ENCODE measurements at places on chromosomes 13 and 19. TPM values are rescaled to one million over a fixed set of nuclear protein-coding genes. Genes with fewer than 3 reads are reported as not detected.

MBD3L2 gene
- not detected for total RNA-seq

DNA sequence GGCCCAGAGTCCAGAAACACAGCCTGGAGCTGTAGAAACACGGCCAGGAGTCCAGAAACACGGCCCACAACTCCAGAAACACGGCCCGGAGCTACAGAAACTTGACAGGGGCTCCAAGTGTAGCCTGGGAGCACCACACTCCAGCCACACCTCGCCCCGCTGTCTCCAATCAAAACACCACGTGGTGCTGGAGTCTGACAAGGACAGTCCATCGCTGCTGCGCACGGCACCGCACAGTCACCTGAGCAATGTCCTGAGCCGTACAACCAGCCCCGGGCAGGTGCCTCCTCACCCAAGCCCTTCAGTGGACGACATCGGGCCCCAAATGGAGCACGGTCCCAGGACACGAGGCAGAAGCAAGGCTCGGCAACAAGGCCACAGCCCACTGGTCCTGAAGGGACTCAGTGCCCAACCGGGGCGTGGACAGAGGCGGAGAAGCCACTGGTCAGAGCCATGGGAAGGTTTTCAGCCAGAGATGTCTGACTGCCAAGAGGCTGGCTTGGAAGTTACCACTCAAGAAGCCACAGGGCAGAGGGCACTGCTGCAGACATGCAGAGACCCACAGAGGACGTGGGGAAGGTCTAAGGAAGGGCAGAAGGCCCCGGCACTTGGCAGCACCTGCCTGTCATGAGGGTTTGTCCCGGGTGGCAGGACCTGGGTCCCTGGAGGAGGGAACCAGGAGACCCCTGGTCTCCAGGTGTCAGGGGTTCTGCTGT lies 19.7 kb upstream of the PLPP2 start:
- H3K27ac ChIP-seq = no peak overlapping the region
- no peaks in the 10 kb centered on the region for H3K36me3 ChIP-seq
- H3K4me1 ChIP-seq = no peaks in the 10 kb centered on the region
- H3K27me3 ChIP-seq = no peaks in the 10 kb centered on the region
- no peak overlapping the region for H3K4me3 ChIP-seq

DNA sequence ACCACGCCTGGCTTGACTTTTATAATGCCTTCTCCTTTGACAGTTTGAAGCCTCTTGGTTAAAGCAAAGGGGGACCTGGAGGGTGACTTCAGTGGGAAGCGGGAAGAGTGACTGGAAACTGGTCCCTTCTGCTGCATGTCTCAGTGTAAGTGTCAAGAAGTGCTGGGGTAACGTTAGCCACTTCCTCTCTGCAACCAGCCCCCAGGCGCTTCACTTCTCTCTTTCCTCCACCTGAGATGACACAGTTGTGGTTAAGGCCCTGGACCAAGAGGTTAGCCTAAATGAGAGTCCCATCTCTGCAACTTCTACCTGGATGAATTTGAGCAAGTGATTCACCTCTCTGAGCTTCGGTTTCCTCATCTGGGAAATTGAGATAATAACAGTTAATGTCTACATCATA lies 16.3 kb downstream of the LEUTX start:
- no peaks in the 10 kb centered on the region for H3K27me3 ChIP-seq
- no peak overlapping the region for H3K4me3 ChIP-seq
- no peak for DNase-seq
- no peaks in the 10 kb centered on the region for H3K36me3 ChIP-seq

- no peaks in the 10 kb centered on the region for H3K36me3 ChIP-seq
- no peak overlapping the region for H3K27ac ChIP-seq
- no peak overlapping the region for H3K4me3 ChIP-seq
- H3K27me3 ChIP-seq = no peaks in the 10 kb centered on the region
Measured at GRCh38 chr13:91368676-91369440, 21.4 kb downstream of the MIR17HG start.

ATP8A2 gene
- total RNA-seq = 0.64 TPM

DNA sequence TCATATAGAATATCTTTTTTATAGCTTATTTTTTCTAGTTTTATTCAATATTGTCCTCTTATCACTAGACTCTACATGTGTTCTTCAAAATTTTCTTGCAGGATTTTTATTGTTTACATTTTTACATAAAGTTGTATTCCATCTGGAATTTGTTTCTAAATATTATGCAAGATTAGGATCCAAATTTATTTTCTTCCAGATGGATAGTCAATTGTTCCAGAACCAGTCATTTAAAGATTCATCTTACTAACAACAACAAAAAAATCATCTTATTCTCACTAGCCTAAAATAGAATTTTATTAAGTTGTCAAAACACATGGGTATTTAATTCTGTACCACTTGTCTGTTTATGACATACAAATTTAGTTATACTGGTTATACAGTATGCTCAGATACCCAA lies 390.4 kb upstream of the GPC6 start:
- no peak for DNase-seq
- no peak overlapping the region for H3K27ac ChIP-seq

EHD2 gene
- 33.7 TPM for total RNA-seq

- H3K4me3 ChIP-seq = no peak overlapping the region
- H3K36me3 ChIP-seq = no peaks in the 10 kb centered on the region
- H3K4me1 ChIP-seq = no peaks in the 10 kb centered on the region
- H3K27me3 ChIP-seq = no peaks in the 10 kb centered on the region
- no peak overlapping the region for H3K27ac ChIP-seq
Measured at GRCh38 chr13:24214528-24214927, 54.0 kb downstream of the SPATA13 start.

HPN gene
- total RNA-seq = 1.0 TPM

KXD1 gene
- 80.4 TPM for total RNA-seq

LMTK3 gene
- total RNA-seq = 1.7 TPM

SLC27A1 gene
- 4.2 TPM for total RNA-seq

DNA sequence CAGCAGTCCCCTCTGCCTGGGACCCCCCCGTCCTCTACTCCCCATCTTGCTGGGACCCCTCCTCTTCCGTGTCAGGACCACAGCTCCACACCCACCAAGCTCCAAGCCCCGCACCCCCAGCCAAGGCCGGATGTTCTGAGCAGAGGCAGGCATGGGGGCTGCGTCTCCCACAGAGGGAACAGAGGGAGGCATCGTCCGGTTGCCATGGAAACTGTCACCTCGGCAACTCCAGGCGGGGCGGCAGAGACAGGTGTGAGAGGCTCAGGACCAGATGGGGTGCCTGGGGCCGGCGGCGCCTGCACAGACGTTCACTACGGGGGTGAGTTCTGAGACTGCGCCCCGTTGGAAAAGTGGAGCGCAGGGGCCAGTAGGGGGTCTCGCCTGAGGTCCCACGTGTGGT lies 5.4 kb downstream of the RNU6-9 start:
- H3K4me3 ChIP-seq = no peak overlapping the region
- H3K36me3 ChIP-seq = no peaks in the 10 kb centered on the region
- no peak overlapping the region for H3K27ac ChIP-seq
- DNase-seq = no peak
- H3K27me3 ChIP-seq = no peaks in the 10 kb centered on the region

IZUMO4 gene
- total RNA-seq = 2.1 TPM

GRCh38 chr13:35961002-35961401 lies 170.2 kb downstream of the DCLK1 start:
- no peak overlapping the region for H3K4me3 ChIP-seq
- no peak for DNase-seq
- H3K4me1 ChIP-seq = no peaks in the 10 kb centered on the region

CEACAM4 gene
- total RNA-seq = not detected

GRCh38 chr13:46571189-46571908 lies 18.4 kb downstream of the LRCH1 start:
- H3K4me1 ChIP-seq = no peaks in the 10 kb centered on the region
- DNase-seq = no peak
- no peak overlapping the region for H3K4me3 ChIP-seq
- H3K36me3 ChIP-seq = no peaks in the 10 kb centered on the region
- H3K27ac ChIP-seq = no peak overlapping the region

DNA sequence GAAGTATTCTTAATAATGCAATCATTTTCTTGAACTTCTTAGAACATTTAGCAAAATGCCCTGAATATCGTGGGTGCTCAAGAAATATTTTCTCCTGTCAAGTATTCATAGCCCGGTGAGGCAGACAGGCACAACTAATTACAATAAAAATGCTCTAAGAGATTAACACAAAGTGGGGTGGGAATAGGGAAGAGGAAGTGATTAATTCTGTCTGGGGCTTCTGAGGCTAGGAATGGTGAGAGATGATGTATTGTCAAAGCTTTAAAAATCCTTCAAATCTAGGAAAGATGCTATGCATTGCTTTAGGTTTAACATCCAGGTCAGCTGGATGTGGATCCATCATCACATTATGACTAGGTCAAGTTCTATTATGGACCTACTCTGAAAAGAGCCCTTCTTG lies 66.9 kb upstream of the POSTN start:
- no peak overlapping the region for H3K4me3 ChIP-seq
- H3K36me3 ChIP-seq = no peaks in the 10 kb centered on the region
- H3K4me1 ChIP-seq = no peaks in the 10 kb centered on the region
- DNase-seq = no peak
- no peak overlapping the region for H3K27ac ChIP-seq

- no peaks in the 10 kb centered on the region for H3K4me1 ChIP-seq
- H3K36me3 ChIP-seq = no peaks in the 10 kb centered on the region
- no peak overlapping the region for H3K27ac ChIP-seq
Measured at GRCh38 chr13:72851678-72852014, 69.7 kb downstream of the PIBF1 start.

DNA sequence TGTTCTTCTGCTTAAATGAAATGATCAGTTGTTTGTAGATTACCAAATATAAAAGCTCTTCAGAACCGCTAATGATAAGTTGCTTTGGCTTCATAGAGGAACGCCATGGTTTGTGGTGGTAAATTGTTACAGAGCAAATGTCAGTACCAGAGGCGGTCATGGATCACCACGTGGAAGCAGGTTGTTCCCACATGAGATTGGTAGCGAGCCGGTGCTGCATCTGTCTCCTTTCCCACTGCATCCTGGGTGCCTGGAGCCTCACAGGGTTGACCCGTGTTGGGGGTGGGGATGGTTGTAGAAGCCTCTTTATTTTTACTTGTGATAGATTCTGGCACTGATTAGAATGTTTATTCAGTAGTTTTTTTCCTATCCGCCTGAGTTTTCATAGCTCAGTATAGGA lies 14.7 kb downstream of the GARRE1 start:
- no peaks in the 10 kb centered on the region for H3K27me3 ChIP-seq
- no peaks in the 10 kb centered on the region for H3K36me3 ChIP-seq
- peaks cover 9% of the 10 kb centered on the region for H3K4me1 ChIP-seq
- no peak overlapping the region for H3K27ac ChIP-seq
- DNase-seq = no peak

- DNase-seq = peak; percentile 92
- peak overlapping the region; percentile 89 for H3K27ac ChIP-seq
- H3K4me3 ChIP-seq = peak overlapping the region; percentile 34
- peaks cover 10% of the 10 kb centered on the region for H3K4me1 ChIP-seq
Measured at GRCh38 chr19:44723952-44724319, 24.6 kb upstream of the BCL3 start.

DNA sequence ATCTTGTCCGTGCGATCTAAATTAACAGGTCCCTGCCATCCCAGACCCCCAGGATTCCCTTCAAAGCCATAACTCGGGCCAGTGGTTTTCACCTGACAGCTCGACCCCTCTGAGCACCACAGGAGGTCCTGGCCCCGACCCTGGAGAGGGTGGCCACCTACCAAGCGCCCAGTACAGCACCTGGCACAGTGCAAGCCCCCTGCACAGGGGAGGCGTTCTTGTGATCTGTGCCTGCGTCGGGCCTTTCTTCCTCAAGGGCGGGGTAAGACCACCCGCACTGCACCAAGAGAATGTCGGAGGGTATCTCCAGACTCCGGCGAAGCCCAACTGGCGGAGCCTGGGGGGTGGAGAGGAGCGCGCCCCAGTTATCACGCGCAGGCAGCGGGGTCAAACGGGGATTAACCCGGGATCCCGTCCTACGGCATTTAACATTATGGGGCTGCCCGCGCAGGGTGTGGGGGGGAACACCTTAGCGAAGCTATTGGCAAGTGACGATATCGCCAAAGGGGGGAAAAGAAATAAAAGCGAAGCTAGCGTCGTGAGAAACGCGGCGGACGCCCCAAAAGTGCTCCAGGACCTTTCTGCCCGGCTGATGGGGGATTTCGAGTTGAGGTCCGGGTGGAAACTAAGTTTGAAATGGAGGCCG lies 1.3 kb upstream of the HNRNPL start:
- H3K27me3 ChIP-seq = no peaks in the 10 kb centered on the region
- H3K27ac ChIP-seq = peak overlapping the region; percentile 100
- peaks cover 6% of the 10 kb centered on the region for H3K4me1 ChIP-seq
- peak overlapping the region; percentile 68 for H3K4me3 ChIP-seq
- H3K36me3 ChIP-seq = peaks cover 9% of the 10 kb centered on the region

COL4A1 gene
- total RNA-seq = 97.0 TPM

DNA sequence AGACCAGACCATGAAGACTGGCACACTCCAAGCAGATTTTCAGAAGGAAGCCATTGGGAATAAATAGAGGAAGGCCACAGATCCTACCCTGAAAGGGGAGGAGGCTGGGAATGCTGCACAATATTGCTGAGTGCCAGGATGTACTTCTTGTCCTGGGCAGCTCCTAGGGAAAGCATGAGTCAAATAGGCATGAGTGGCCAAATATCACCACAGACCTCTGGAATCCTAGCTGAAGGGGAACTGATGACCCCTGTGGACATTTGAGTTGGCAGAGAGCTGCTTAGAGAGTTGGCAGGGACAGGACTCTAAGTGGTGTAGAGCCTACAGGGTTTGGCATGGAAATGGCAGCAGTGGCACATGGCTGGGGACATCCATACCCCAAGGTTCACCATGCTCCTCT lies 234.3 kb upstream of the TRPC4 start:
- H3K27ac ChIP-seq = no peak overlapping the region
- no peaks in the 10 kb centered on the region for H3K4me1 ChIP-seq
- H3K27me3 ChIP-seq = no peaks in the 10 kb centered on the region
- H3K36me3 ChIP-seq = no peaks in the 10 kb centered on the region
- DNase-seq = no peak
- no peak overlapping the region for H3K4me3 ChIP-seq

DNA sequence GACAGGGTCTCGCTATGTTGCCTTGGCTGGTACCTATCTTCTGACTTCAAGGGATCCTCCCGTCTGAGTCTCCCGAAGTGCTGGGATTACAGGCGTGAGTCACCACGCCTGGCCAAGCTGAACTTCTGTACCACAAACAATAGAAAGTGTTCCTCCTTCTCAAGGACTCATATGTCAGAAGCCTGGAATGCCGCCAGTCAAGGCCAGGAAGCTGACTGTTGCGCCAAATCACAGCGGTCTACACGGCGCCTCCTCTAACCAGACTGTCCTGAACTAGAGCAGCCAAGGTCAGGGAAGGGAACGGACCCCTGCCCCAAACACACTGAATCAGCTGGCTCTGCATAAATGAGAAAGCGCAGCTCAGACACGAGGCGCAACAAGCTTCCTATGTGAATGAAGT lies 14.6 kb downstream of the RAB20 start:
- peak; percentile 91 for DNase-seq
- peak overlapping the region; percentile 48 for H3K27ac ChIP-seq
- no peak overlapping the region for H3K4me3 ChIP-seq
- no peaks in the 10 kb centered on the region for H3K27me3 ChIP-seq
- H3K4me1 ChIP-seq = peaks cover 7% of the 10 kb centered on the region

PTH2 gene
- total RNA-seq = not detected

ZNF579 gene
- 8.7 TPM for total RNA-seq

TEX26 gene
- total RNA-seq = not detected

GYS1 gene
- 48.8 TPM for total RNA-seq

- no peak for DNase-seq
- H3K4me1 ChIP-seq = no peaks in the 10 kb centered on the region
- H3K4me3 ChIP-seq = no peak overlapping the region
- H3K27ac ChIP-seq = no peak overlapping the region
- H3K27me3 ChIP-seq = no peaks in the 10 kb centered on the region
Measured at GRCh38 chr19:27997069-27997468, 1215.9 kb downstream of the UQCRFS1 start.

SAFB2 gene
- 108 TPM for total RNA-seq

GRCh38 chr13:108741930-108742329 lies 112.5 kb downstream of the MYO16 start:
- DNase-seq = no peak
- H3K27ac ChIP-seq = no peak overlapping the region
- no peaks in the 10 kb centered on the region for H3K27me3 ChIP-seq
- H3K4me1 ChIP-seq = no peaks in the 10 kb centered on the region
- H3K4me3 ChIP-seq = no peak overlapping the region
